ENCODE measurements at places on chromosomes 5 and 9.

DNA sequence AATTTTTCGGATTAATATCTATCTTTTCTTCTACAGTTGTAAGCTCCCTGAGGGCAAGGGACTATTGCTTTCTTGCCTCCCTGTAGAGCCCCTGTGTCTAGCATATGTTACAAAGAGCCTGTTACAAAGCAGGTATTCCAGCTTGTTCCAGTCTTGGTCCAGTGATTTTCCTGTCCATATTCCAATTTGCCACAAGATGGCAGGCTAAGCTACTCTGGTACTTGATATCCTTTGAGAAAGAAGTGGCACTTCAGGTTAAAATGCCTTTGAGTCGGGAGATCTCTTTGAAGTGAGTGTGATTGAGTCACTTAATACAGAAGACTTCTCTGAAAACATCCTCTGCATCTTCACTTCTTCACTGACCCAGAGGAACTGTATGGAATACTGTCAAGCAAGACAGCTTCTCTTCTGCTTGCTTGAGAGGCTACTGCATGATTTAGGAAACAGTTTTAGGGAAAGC lies 24.5 kb downstream of the CAVIN4 start:
- DNase-seq, result peak; percentile 62

GRCh38 chr9:134782921-134783698 lies 97.5 kb upstream of the FCN2 start:
- DNase-seq, result no peak

DNA sequence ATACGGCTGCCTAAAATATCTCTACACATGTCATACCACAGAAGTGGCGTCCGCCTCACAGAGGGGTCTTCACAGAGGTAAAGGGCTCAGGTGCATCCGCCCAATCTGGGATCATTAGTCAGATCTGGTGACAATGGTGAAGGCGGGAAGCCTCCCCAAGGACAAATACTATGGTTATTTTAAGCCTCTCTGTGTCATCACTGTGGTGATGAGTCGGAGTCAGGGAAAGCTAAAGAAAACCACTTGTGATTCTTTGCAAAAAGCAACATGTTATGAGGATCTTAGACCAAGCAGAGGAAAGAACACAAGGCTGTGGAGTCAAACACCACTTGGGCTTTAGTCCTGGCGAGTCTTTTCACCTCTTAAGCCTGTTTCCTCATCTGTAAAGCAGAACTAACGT lies 190.4 kb downstream of the DRD1 start:
- no peak for DNase-seq

DNA sequence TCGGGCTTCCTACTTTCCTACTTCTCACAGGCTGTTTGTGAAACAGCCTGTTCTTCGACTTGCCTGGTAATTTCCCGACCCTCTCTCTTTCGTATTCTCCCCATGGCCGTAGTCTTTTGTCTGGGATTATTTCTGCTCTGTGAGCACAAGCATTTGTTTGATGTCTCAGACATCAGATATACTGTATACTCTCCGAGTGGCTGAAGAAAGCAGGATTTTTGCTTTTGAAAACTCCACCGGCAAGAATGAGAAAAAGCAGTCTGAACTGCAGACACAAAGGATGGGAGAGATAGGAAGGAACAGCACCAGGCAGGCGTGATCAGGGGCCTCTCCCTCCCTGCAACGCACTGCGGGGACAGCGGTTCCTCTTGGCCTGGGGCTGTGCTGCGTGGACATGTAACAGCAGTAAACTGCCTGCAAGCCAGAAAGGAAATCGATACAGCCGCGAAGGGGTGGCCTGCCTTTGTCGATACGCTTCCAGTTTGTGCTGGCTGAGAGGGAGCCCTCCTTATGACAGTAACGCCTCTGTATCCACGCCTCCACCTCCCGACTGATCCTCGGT lies 313.9 kb upstream of the TLE4 start:
- no peak for DNase-seq

GRCh38 chr9:126569036-126569435 lies 44.7 kb upstream of the LMX1B start:
- no peak for DNase-seq

GRCh38 chr5:175032013-175032412 lies 307.6 kb downstream of the MSX2 start:
- no peak for DNase-seq

- DNase-seq, result no peak
These were observed 356.3 kb downstream of the CSNK1G3 start for GRCh38 chr5:123868267-123868666.

- DNase-seq, result no peak
These were observed 228.3 kb upstream of the RASEF start for GRCh38 chr9:83291196-83291595.

DNA sequence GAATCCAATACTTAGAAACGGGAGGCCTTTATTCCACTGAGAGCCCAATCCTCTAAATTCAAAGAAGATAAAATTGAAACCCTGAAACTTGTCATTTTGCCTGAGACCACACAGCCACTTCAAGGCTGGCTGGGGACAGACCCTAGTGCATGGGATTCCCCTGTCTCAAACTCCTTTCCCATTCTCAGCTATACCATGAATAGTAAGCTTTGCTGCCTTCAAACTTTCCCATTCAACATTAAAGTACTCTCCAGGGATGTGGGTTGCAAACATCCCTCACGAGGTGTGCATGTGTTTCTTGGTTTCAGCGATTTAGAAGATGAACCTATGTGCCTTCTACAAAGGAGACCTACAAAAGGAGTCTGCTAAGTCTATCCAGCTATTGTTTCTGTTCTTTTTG lies 64.6 kb downstream of the GABRB2 start:
- no peak for DNase-seq

GRCh38 chr5:16791036-16791705 lies 144.9 kb downstream of the MYO10 start:
- DNase-seq, result peak; percentile 76

All from common myeloid progenitor, CD34-positive (primary cell).